ENCODE measurements at places on chromosomes 13 and 19.

- DNase-seq = no peak
Observed at GRCh38 chr13:97278435-97279411, 56.6 kb downstream of the MBNL2 start.

GRCh38 chr13:70568571-70568970, 460.3 kb upstream of the KLHL1 start:
- DNase-seq = no peak

DNA sequence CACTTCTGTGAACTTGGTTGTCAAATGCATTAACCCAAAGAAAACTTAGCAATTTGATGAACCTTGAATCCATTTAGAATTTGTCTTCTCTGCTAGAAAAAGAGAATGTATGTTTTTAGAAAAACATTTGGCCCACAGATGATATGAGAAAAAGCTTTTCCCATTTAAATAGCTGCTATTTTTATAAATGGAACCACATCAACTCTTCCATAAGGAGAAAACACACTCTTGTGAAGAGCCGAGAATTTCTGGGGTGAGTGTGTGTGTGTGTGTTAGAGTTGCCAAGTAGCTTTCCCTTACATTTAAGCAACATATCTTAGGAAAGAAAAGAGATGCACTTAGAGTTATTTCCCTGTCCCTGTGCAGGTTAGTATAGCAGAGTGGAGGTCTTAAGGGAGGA, 322.8 kb downstream of the ITGBL1 start:
- no peak for DNase-seq

GRCh38 chr19:58474291-58474996, 1.7 kb upstream of the ZNF446 start:
- no peak for DNase-seq
